ENCODE measurements at places on chromosomes 16 and 17.

DNA sequence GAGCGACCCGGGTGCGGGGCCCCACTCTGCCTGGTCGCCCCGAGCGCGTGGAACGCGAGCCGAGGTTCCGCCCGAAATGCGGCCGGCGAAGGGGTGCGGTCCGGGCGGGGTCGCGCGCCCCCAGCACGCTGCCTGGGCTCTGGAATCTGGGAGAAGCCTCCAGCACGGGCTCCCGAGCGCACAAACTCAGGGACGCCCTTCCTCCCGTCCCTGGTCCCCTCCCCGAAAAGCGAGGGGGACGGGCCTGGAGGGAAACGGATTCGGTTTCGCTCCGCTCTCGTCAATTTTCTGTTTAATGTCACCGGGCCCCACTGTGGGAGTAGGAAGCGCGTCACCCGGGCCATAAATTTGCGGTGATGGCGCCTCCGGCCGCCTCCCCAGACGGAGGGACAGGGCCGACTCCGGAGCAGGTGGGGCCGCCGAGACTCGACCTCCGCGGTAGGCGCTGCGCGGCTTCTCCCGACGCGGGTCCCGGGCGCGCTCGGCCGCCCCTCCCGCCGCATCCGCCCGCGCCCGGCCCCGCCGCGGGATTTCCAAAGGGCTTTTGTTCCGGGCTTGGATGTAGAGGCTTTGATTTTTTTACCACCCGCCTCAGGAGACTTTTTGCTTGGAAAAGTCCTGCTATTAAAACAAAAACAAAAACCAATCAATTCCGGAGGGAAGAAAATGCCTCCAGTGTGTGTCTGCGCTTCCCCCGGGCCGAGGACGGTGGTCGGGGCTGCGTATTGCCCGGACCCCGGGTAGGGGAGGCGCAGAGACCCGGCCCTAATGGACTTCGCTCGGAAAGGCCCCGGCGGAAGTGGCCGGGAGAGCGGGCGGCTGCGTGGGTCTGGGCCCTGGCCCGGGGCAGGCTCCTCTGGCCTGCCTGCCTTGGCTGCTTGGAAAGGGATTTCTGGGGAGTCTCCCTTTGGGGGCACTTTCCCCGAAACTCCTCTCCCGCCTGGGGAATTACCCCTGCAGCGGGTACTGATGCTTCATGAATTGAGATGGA is 7.9 kb upstream of the BAHCC1 start:
- DNase-seq = no peak

- no peak for DNase-seq
These were observed at the start of gene ACE for GRCh38 chr17:63476854-63477479. Gene ACE, plus strand, starts transcription at chr17:63477061. Its CDS starts 34 bp downstream, at chr17:63477095.

- DNase-seq = no peak
These were observed 59.1 kb downstream of the OR1D5 start for GRCh38 chr17:3004150-3004801.

GRCh38 chr16:66859397-66860068 is 15.3 kb downstream of the CA7 start:
- no peak for DNase-seq

- no peak for DNase-seq
These were observed 6.2 kb upstream of the MYOCD start for GRCh38 chr17:12659500-12659899.

DNA sequence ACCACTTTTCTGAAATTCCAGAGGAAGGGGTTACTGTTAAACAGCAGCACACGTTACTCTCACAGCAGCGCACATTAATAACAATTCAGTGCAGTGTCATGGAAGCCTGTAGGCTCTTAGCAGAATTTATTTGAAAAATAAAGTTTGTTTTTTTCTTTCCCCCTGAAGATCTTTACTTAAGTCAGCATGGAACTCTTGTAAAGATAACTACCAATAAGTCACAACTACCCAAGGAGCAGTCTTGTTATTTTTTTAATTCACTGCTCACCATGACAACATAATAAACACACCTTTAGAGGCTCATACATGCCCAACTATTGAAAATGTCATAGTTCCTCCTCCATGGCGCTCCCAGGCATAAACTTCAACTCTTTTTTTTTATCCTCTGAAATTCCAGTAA is 31.8 kb upstream of the PSMD7 start:
- DNase-seq = no peak

DNA sequence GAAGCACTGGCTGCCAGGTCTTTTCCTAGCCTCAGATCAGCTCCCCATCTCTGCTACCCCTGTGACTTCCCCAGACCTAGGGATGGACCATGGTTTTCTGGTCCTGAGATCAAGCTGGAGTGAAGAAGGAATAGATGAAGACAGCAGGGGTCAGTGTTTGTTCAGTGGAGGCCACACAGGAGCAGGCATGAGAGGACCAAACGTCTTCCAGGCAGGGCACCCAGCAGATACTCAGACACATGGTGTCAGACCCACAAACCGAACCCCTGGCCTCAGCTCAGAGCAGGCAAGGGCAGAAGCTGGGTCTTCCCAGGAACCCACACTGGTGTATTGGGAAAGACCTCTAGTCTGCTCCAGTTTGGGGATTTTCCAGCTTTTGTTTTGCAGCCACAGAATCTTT is 189.7 kb downstream of the IRX5 start:
- DNase-seq = no peak

DNA sequence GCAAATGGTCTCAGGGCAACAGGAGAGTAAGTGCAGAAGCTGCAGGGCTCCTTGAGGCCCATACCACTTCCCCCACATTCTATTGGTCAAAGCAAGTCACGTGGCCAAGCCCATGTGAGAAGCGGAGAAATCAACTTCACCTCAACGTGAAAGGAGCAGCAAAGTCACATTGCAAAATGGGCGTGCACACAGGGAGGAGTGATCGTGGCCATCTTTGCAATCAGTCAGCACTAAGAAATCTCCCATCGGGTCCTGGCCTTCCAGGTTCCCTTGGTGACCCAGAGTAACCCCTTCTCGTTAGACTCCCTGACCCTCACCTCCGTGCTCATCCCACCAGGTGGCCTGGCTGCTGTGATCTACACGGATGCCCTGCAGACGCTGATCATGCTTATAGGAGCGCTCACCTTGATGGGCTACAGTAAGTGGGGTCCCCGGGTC is 38.0 kb downstream of the SLC5A11 start:
- DNase-seq = no peak

DNA sequence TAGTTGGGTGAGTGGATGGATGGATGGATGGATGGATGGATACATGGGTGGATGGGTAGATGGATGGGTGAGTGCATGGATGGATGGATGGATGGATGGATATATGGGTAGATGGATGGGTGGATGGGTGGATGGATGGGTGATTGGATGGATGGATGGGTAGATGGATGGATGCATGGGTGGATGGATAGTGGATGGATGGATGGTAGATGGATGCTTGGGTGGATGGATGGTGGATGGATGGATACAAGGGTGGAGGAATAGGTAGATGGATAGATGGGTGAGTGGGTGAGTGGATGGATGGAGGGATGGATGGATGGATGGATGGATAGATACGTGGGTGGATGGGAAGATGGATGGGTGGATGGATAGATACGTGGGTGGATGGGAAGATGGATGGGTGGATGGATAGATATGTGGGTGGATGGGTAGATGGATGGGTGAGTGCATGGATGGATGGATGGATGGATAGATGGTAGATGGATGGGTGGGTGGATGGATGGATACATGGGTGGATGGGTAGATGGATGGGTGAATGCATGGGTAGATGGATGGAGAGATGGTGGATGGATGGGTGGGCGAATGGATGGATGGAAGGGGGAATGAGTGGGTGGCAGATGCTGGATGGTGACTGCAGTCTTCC is 19.0 kb downstream of the ZNF469 start:
- DNase-seq = no peak

GRCh38 chr17:21119247-21119918 is 7.4 kb upstream of the DHRS7B start:
- DNase-seq = no peak
